ENCODE measurements at places on chromosomes 2 and 18.

GRCh38 chr2:168687314-168687713 is 115.1 kb upstream of the NOSTRIN start:
- DNase-seq, result no peak

DNA sequence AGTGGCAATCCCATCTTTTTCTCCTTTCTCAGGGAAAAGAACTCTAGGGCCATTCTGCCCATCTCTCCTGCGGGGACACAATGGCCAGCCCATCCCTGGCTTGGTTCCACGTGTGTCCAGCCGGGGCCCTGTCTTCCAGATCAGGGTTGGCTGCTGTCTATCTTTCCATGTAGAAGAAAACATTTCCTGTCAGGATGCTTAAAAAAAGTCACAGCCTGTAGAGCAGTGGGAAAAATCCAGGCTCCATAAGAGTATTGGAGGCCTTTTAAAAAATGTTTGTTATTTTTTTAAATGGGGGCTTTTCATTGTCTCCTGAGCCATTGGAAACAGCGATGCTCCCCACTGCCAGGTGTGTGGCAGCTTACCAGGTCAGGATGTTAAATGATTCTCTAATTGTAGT is 105.6 kb downstream of the TGFA start:
- no peak for DNase-seq

GRCh38 chr2:47277187-47277586 is 122.1 kb upstream of the STPG4 start:
- DNase-seq, result no peak

DNA sequence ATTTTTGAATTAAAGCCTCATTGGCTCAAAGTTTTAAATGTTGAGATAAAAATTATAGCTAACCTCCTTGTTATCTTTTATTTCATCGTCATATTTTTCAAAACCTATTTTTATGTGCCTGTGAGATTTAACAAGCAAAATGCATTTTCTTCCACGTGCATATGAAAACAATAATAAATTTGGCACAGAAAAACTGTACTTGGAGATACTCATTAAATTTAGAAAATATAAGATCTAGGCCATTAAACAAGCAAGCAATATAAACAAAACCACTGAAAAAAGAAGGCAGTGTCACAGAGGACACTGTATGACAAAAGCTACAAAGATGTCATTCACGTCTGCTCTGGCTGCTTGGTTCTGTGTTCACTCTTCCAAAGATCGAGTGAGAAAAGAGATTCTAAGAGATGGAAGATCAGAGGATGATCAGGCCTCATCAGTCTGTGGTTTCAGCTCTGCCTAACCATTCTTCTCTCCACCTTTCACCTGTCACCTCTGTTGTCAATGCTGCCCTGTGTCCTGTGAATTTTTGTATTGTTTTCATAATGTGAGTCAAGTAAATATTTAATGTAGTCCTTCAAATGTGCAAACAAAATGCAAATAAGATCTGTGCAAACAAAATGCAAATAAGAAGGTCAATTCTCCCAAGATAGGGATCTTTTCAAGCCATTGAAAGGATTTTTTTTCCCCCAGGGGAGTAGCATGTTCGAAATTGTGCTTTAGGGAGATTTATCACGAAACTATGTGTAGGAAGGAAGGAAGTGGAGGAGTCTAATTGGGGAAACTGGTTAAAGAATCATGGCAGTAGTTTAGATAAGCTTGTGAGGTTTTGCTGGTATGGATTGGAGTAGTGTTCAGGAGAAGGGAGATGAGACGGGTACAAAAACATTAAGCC is 138.7 kb upstream of the RBMS1 start:
- DNase-seq, result peak; percentile 80

DNA sequence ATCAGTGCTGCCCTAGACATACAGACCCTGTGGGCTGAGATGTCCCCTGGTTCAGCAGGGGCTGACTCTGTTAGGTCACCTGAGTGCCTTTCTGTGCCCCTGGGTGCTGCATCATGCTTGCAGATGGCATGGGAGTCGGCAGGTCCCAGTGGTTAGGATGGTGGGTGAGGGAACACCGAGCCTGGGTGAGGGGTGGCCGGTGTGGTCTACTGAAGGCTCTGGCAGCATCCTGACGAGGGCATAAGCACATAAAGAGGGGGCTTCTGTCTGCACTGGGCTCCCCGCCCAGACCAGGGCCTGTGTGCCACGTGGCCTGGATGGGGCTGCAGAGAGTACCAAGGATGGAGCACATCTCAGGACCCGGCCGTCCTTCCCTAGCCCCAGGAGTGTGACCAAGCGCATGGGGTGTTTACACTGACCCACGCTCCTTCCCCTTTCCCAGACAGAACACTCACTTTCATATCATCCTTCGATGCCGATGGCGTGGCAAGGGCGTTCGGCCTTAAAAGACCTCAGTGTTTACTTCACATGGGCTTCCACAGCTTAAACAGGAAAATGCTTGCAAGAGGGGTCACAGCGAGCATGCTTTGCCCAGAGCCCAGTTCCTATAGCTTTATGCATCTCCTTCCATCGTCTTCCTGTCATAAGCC is 115.1 kb downstream of the STPG4 start:
- DNase-seq, result no peak

- DNase-seq, result no peak
Measured at GRCh38 chr2:67039517-67040103, 357.5 kb upstream of the ETAA1 start.

DNA sequence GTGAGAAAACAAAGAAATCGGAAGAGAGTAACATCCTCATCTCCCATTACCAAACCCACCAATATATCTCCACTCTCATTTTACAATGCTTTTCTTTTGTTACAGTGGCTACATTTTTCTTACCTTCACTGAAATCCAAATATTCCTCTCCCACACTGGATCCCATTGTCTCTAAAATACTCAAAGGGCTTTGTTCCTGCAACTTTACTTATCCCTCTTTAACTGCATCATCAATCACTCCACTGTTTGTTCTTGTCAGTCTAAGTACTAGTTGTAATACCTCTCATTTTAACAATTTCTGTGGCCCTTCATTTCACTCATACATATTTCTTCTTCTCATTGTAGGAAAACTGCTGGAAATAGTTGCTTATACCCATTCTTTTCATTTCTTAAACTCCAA is 464.2 kb upstream of the PIK3C3 start:
- DNase-seq, result no peak

All from T47D (cell line).